ENCODE measurements at places on chromosomes 11 and 22. TPM values are rescaled to one million over a fixed set of nuclear protein-coding genes. Genes with fewer than 3 reads are reported as not detected.

The ASCL3 gene
- not detected for total RNA-seq

The SCUBE2 gene
- 17.4 TPM for total RNA-seq

The OR52N4 gene
- not detected for total RNA-seq

The NXPE2 gene
- total RNA-seq: 0.36 TPM

DNA sequence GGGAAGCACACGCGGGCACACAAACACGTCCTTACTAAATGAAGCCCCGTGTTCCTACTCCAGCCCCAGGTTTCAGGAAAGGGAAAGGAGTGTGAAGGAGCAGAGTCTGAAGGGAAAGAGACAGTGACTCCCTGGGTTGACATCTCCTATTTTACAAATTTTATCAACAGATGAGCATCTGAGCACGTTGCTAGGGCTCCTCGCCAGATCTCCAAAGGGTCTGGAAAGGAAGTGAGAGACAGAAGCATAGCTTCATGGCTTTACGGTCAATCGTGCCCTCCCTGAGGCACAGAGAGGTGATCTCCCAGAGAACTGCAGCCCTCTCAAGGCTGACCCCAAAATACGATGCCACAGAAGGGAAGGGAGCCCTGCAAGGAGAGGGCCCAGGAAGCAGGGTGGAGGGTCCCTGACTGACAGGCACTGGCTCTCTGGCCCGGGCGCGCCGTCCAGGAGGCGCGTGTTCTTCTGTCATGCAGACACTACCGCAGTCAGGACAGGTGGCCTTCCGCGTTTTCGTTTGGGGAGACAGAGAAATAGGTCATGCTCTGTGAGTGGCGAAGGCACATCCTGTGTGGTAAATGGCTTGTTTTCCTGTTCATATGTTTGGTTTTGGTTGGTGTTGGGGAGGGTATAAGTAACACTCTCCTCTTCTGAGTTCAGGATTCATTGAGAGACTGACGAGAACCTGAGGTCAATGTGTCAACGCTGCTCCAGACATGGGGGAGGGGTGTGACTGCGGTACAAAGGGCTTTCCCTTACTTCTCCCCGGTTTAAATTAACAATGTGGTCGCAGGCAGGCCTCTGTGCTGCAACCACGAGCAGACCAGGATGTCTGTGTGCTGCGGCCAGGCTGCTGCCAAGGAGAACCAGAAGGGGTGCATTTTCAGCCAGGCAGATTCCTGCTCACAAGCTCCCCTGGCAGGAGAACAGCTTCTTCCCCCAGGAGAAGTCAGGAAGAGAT lies 813.3 kb downstream of the OPCML start:
- H3K4me1 ChIP-seq: no peaks in the 10 kb centered on the region
- H3K27me3 ChIP-seq: no peaks in the 10 kb centered on the region
- DNase-seq: no peak
- no peak overlapping the region for H3K4me3 ChIP-seq

- no peaks in the 10 kb centered on the region for H3K27me3 ChIP-seq
- H3K36me3 ChIP-seq: peaks cover 8% of the 10 kb centered on the region
- no peak for DNase-seq
- H3K27ac ChIP-seq: no peak overlapping the region
- H3K4me3 ChIP-seq: no peak overlapping the region
- H3K4me1 ChIP-seq: no peaks in the 10 kb centered on the region
Observed at GRCh38 chr22:19128009-19128401, 3.1 kb upstream of the TSSK2 start.

DNA sequence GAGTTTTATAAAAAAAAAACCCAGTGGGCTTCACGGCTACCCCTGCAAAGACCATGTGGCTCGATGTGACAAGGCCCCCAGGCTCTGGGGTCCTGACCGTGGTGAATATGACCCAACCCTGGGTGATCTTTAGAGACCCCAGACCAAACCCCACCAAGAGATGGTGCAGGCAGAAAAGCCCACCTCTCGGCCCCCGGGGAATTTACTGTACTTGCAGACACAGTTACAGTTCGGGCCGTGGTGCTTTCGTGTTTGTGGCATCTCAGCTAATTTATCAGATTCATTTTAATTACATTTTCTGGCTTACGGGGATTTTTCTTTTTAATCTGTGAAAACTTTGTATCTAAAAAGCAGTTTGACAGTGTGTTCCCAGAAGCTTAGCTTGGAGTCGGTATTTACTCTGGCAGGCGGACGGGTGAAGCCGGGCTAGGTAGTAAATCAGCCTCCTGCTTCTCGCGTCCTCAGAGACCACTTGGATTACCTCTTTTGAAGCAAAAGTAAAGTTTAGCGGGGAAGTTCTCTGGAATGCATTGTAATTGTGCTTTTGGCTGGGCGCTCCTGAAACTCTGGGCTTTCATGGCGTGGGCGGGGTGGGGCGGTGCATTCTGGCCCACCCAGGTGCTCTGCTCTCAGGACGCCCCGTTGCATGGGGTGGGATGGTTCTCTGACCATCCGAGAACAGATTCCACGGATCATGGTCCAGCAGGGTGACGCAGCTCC lies 25.3 kb downstream of the ANO1 start:
- H3K4me3 ChIP-seq: no peak overlapping the region
- no peaks in the 10 kb centered on the region for H3K27me3 ChIP-seq
- no peak overlapping the region for H3K27ac ChIP-seq
- no peaks in the 10 kb centered on the region for H3K36me3 ChIP-seq

GRCh38 chr22:35830305-35830704 lies 112.6 kb downstream of the APOL5 start:
- H3K4me3 ChIP-seq: no peak overlapping the region
- peaks cover 79% of the 10 kb centered on the region for H3K4me1 ChIP-seq
- H3K27ac ChIP-seq: no peak overlapping the region
- H3K36me3 ChIP-seq: no peaks in the 10 kb centered on the region
- H3K27me3 ChIP-seq: no peaks in the 10 kb centered on the region
- DNase-seq: no peak

GRCh38 chr11:124301548-124301947 lies 12.2 kb downstream of the OR8D1 start:
- no peaks in the 10 kb centered on the region for H3K4me1 ChIP-seq
- H3K27ac ChIP-seq: no peak overlapping the region
- no peak overlapping the region for H3K4me3 ChIP-seq

DNA sequence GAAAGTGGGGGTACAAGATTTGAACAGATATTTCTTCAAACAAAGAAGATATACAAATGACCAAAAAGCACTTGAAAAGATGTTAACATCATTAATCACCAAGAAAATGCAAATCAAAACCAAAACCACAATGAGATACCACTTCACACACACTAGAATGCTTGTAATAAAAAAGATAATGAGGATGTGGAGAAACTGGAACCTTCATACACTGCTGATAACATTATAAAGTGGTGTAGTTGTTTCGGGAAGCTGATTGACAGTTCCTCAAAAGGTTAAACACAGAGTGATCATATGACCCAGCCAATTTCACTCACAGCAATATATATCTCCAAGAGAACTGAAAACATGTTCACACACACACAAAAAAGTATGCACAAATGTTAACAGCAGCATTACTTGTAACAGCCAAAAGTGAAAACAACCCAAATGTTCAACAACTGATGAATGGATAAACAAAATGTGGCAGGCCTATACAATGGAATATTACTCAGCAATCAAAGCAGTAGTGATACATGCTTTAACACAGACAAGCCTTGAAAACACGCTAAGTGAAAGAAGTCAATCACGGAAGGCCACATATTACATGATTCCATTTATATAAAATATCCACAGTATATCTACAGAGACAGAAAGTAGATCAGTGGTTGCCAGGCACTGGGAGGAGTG lies 15.1 kb downstream of the PITPNB start:
- H3K4me3 ChIP-seq: no peak overlapping the region
- no peaks in the 10 kb centered on the region for H3K27me3 ChIP-seq

DNA sequence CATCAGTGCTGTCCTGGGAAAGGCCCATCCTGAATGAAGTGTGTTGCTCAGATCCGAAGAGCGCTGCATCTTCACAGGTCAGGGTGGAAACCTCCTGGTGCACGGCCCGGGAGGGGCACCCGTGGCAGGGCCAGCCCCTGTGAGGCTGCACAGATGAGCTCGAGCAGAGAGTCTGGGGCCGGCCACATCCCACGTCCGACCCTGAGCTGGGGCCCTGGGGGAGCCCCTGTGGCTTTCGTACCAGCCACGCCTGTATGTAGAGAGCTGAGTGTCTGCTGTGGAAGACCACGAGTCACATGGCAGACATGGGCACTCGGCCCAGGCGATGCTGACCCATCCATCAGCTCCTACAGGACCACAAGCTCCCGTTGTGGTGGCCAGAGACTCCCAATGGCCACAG lies 24.9 kb upstream of the SEPTIN5 start:
- no peak overlapping the region for H3K4me3 ChIP-seq
- no peaks in the 10 kb centered on the region for H3K36me3 ChIP-seq
- H3K27me3 ChIP-seq: no peaks in the 10 kb centered on the region
- H3K27ac ChIP-seq: no peak overlapping the region
- DNase-seq: peak; percentile 57
- no peaks in the 10 kb centered on the region for H3K4me1 ChIP-seq

All from sigmoid colon (tissue), 7 donors.